Suppressor macrophage treated with lipopolysaccharide for 4 hours (primary cell): ENCODE measurements at places on chromosomes 7 and 10.

DNA sequence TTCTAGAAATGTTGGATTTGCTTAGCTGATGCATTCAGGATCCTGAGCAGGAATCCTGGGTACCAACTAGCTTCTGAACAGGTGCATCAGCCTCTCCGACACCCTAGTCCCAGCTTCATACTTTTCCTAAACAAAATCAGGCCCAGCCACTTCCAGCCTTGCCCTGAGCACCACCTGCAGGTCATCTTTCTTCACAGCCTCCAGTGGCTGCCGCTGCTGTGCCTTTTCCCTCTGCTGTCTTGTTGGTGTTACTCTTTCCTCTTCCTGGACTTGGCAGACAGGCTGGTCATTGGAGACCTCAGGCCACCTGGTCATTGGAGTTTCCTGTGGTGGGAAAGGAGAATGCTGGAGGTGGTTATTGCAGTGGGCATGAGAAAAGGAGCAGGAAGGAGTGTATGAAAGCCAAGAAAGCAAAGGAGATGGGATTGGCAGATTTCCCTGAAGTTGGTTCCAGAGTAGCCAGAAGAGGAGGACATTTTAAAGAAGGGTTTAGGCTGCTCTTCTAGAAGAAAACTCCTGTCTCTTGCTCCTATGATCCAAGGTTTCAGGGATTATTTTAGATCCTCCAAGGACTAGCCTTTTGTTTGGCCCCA lies 48.2 kb upstream of the NFKB2 start:
- no peak for DNase-seq

- no peak for DNase-seq
These were observed 13.8 kb upstream of the GPR146 start for GRCh38 chr7:1030444-1031070.

GRCh38 chr10:115653473-115653872 lies 560.3 kb downstream of the ATRNL1 start:
- DNase-seq = no peak

GRCh38 chr10:10865303-10865702 lies 152.4 kb upstream of the CELF2 start:
- no peak for DNase-seq

GRCh38 chr10:48306870-48307710 lies 613 bp downstream of the MAPK8 start:
- peak; percentile 55 for DNase-seq

DNA sequence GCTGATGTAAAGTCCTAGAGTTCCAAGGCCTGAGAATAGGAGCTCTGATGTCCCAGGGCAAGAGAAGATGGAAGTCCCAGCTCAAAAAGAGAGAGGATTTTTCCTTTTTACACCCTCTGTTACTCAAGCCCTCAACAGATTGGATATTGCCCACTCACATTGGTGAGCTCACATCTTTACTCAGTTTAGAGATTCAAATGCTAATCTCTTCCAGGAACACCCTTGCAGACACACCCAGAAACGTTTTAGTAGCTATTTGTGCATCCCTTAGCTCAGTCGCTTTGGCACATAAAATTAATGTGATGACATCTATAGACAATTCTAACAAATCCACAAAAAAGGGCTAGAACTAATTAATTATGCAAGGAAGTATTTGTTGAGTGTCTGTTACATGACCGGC lies 27.1 kb downstream of the ARMC3 start:
- no peak for DNase-seq

- DNase-seq = peak; percentile 9
These were observed 149.2 kb downstream of the DYNC1I1 start for GRCh38 chr7:95921543-95921942.
